ENCODE measurements at places on chromosomes 6 and 20.

DNA sequence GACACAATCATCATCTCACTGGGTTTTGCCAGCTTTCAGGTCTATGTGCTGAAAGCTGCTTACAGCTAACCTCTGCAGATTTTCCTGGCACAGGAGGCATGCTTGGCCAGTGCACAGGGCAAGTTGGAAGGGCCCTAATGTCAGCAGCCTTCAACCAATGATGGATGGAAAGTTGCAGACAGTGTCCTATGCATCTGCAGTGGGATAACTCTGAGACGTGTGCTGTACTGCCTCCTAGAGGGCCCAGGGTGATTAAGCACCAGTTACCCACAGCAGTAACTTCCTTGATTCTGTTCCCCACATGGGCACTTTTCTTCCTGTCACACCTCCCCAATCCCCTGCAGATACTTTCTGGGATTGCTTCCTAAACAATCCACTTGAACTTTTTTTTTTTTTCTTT is 38.6 kb downstream of the OVOL2 start:
- peak; percentile 45 for DNase-seq

DNA sequence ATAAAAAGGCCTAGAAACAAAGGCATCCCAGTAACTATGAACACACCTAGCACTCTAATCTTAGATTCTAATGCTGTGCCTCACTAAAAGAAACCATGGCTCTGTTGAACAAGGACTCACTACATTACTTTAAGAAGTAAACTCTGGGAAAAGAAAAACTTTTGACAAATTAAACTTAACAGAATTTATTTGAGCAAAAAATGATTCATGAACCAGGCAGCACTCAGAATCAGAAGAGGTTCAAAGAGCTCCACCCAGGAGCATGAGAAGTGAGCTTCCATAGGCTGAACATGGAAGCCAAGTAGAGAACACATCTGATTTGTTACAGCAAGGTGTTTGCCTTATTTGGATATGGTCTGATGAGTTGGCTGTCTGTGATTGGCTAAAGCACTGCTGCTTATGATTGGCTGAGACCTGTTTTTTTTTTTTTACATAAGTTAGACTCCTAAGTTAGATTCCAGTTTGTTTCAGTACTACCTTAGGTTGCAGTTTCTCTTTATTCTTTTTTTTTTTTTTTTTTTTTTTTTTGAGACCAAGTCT is 343.6 kb upstream of the SASH1 start:
- DNase-seq: peak; percentile 4

- DNase-seq: no peak
Measured at GRCh38 chr6:164554700-164555476, 754.5 kb downstream of the C6orf118 start.

DNA sequence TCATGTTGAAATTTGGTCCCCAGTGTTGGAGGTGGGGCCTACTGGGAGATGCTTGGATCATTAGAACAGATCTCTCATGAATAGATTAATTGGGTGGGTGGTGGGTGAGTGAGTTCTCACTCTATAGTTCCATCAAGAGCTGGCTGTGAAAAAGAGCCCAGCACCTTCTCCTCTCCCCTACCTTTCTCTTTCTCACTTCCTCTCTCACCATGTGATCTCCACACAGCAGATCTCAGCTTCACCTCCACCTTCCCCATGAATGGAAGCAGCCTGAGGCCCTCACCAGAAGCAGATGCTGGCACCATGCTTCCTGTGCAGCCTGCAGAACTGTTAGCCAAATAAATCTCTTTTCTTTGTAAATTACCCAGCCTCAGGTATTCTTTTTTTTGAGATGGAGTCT is 12.9 kb upstream of the GMNN start:
- no peak for DNase-seq

DNA sequence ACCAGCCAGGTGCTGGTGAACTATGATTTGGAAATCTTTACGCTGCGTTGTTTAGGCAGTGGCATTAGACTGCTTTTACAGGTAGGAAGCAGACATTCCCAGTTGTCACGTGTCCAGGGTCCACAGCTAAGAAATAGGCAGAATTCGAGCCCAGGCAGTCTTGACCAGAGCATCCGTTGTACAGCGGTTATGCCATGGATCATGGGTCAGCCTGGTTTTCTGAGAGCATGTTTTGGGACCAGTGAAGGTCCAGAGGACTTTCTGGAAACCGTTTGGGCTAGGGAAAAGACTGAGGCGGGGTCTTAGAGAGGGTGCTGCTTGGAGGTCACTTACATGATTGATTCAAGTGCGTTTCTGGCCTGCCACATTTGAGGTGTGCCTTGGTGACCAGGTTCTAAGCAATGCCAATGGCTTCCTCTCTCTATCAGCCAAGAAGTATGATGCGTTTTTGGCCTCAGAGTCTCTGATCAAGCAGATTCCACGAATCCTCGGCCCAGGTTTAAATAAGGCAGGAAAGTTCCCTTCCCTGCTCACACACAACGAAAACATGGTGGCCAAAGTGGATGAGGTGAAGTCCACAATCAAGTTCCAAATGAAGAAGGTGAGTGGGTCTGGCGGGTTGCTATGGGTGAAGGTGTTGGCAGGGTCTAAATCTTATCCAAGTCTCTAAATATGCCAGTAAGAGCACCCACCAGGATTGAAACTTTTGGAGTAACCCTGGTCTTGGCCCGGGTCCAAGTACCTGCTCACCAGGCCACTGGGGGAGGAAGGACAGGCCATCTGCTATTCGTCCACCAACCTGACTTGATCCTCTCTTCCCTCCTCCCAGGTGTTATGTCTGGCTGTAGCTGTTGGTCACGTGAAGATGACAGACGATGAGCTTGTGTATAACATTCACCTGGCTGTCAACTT is 1.8 kb downstream of the RPL10A start:
- DNase-seq: peak; percentile 49

Measured in NCI-H69 (cell line).